Epithelial cell of esophagus (primary cell): ENCODE measurements at places on chromosomes 2 and 18.

GRCh38 chr2:39606585-39606984 is 59.1 kb upstream of the TMEM178A start:
- DNase-seq: no peak

DNA sequence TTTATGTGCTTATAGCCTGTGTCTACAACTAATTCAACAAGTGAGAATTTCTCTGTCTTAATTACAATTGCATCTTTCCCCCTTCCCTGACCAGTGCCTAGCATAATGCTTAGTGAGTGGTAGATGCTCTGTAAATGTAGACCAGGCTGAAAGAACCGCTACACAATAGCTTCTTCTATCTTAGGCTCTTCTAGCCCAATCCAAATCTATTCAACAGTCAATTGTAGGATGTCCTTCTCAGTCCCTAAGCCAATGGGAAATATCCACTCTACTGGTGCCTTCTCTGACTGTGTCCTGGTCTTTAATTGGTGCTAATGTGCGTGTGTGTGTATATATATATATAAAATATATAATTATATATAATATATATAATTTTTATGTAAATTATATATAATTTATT is 34.1 kb upstream of the GCC2 start:
- DNase-seq: no peak

DNA sequence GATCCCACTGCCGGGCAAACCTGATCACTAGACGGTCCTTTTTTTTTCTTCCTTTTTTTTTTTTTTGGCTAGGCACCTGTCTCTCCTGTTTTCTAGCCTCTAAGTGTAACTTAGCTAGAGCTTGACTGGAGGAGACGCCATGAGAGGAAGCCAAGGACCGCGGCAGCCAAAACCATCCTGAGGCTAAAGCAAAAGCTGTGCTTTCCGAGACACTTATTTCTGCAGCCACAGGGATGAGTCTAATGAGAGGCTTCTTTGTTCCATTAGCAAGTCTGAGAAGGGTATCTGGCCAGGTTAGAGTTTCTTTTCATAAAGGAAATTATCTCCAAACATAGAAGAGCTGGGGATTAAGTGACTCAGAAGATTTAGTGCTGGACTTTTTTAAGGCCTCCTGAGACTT is 7.3 kb upstream of the CXCR4 start:
- no peak for DNase-seq

- DNase-seq: no peak
Observed at GRCh38 chr2:46298272-46298521, 990 bp downstream of the EPAS1 start.

DNA sequence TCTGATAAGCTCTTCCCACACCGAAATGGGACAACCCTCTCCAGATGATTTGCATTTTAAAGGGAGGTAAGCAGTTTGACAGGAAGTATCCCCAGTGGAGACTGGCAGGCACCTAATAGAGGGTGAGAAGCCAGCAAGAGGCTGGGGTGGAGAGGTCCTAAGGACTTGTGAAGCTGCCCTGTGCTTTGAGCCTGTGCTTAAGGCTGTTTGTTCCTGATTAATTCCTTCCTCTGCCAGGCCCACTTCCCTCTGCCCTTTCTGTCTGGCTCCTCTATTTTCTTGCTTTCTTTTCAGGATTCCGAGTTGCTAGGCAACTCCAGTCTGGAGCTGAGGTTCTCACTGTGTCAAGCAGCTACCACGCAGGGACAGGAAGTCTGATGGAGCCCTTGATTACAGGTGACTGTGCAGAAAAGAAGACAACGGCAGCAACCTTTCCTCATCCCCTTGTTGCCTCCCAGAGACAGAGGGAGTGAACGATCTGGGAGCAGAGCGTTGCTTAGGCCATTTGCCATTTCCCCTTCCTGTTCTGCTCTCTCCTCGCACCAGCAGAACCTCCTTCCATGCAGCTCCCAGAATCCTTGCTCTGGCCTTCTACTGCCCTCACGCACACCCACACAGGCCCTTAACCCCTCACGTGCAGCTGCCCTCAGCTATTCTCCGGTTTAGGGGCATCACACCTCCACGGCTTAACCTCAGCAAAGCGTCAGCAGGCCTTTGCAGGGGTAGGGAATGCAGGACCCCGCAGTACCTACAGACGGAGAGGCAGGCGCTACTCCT is 103.6 kb upstream of the CELF4 start:
- no peak for DNase-seq

- no peak for DNase-seq
Observed at GRCh38 chr2:241340631-241341163, 15.4 kb upstream of the FARP2 start.

GRCh38 chr2:191867507-191867847 is 20.6 kb upstream of the CAVIN2 start:
- no peak for DNase-seq

- DNase-seq: peak; percentile 63
Observed at GRCh38 chr2:211564441-211564840, 974.2 kb downstream of the ERBB4 start.

- no peak for DNase-seq
Observed at GRCh38 chr18:58303363-58303762, 259.3 kb downstream of the NEDD4L start.

- DNase-seq: peak; percentile 34
Observed at GRCh38 chr2:129748653-129749052, 230.8 kb upstream of the RAB6C start.

DNA sequence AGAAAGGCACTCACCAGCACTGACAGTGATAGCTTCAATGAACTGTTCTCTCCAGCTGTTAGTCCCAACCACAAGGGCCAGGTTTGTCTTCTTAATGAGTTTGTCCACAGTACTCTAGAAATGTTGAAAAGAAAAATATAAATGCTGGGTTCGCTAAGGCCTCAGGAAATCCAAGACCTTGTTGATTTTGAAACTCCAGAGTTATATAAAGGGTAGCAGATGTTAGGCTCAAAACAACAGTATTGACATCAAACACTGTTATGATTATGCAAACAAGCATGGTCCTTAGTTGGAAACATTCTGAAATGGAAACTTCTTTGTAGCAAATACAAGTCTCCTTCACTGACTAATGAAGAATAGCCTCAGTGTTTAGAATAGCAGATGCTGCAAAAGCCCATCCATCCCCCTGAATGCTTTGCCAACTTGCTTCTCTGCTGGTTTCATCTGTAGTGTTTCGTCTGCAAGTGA is 291.1 kb downstream of the SLC8A1 start:
- no peak for DNase-seq

DNA sequence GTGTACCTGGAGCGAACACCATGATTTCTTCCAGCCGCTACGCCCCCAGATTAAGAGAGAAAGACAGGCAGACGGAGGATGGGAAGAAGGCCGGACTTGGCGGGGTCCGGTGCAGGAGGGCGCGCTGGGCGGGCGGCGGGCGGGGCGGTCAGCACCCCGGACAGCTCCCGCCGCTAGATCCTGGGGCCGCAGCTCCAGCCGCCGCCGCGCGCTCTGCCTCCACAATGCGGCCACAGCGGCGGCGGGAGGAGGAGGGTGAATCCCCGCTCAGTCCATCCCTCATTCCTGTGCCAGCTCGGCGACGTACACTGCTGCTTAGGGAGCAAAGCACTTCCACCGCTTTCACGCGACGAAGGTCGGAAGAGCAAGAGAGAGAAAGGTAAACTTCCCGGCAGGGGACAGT is at the start of gene AKAIN1:
TSS of gene AKAIN1 (minus strand) at position 226 of the 403 bp plus-strand sequence. CDS start at position 22, 204 bp downstream.
- peak; percentile 40 for DNase-seq

DNA sequence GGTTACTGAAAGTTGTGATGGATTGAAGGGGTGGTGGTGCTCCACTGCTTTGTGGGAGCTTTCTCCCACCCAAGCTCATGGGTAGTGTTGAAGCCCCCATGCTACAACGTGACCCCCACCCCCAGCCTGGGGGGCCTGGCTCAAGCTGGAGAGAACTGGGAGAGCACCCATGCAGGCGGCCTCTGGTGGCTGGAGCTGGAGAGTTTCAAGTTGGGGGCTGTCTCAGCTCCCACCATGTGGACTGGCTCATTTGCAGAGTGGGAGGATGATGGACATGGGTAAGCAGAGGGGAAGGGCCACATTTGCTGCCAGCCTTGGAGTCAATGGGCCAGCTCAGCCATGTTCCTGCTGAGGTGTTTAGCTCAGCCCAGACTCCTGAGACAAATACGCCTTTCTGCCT is 62.8 kb downstream of the INPP4A start:
- DNase-seq: no peak

- DNase-seq: peak; percentile 29
Observed at GRCh38 chr2:174145827-174146226, 102.5 kb downstream of the OLA1 start.

DNA sequence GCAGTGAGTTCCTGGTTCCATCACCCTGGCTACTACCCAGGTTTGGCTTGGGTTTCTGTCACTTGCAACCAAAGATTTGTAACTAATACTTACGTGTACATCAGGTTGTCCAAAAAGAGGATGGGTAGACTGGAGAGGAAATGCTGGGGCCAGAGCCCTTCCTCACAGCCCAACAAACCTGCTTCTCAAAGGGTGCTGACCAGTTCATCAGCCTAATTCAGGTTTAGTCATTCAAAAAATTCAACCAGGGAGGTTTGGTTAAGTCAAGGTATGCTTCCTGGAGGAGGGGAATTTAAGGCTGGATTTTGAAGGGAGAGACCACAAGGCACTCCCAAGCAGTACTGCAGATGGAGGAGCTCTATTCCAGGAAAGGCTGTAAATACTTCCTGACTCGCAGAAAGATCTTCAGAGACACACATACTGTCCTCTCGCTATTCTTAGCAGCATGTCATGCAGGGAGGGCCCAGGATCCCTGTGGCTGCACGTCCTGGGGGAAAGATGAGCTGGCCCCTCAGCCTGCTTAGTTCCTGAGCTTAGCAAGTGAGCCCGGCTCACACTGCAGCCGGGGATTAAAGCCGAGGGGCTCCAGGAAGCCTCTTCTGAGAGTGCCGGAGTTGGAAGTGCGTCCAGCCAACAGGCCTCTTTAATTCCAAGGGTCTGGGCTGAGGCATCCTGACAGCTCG is 40.0 kb upstream of the BIN1 start:
- DNase-seq: no peak

- DNase-seq: no peak
Observed at GRCh38 chr2:69195706-69196105, 182.7 kb downstream of the ANTXR1 start.

- DNase-seq: no peak
Observed at GRCh38 chr2:237125967-237126366, 40.3 kb downstream of the COPS8 start.
